Iris pigment epithelial cell (primary cell): ENCODE measurements at places on chromosomes 4 and X.

DNA sequence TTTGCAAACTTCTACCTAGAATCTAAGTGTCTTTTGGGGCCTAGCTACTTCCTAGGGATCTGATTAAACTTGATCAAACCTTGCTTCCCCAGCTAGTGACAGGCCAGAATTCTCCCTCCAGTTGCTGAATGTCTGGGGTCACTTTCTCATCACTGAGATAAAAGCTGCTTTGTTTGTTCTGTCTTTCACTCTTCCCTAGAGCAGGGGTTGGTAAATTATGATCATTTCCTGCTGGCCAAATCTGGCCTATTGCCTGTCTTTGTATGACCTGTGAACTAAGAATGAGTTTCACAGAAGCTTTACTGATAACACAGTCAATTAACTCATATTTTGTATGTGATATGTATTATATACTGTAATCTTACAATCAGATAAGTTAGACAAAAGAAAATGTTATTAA, 157.8 kb upstream of the AADAT start:
- DNase-seq, result no peak

GRCh38 chrX:12319003-12319519, 180.8 kb downstream of the FRMPD4 start:
- no peak for DNase-seq

DNA sequence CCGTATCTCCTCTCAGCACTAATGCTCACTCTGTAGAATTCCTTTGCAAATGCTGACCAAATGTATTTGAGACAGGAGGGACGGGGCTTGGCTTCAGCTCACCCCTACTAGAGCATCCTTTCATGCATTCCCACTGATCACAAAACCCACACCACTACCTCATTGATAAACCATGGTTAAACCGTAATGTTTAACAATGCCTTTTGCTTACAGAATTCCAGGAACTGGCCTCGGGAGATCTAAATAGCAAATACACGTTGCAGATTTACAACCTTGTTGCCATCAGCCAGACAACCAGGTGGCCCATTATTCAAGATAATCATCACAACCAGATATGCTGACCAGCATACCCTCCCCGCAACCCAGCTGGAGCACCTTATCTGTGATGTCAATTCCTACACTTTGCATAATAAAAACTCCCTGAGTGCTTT, 391.9 kb downstream of the KCTD8 start:
- no peak for DNase-seq

- DNase-seq, result no peak
These were observed 68.0 kb upstream of the HPGD start for GRCh38 chr4:174590336-174590735.

GRCh38 chr4:18675586-18676525, 654.3 kb upstream of the LCORL start:
- no peak for DNase-seq

DNA sequence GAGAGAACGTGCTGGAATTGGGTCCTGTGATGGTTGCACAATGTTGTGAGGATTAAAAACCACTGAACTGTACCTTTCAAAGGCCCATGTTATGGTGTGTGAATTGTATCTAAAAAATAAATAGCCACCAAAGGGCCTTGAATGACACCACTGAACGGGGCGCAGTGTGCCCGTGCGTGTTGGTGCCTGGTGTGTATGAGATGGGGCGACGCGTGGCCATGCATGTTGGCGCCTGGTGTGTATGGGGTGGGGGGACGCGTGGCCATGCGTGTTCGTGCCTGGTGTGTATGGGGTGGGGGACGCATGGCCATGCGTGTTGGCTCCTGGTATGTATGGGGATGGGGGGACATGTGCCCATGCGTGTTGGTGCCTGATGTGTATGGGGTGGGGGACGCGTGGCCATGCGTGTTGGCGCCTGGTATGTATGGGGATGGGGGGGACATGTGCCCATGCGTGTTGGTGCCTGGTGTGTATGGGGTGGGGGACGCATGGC, 66.6 kb upstream of the HELT start:
- no peak for DNase-seq

DNA sequence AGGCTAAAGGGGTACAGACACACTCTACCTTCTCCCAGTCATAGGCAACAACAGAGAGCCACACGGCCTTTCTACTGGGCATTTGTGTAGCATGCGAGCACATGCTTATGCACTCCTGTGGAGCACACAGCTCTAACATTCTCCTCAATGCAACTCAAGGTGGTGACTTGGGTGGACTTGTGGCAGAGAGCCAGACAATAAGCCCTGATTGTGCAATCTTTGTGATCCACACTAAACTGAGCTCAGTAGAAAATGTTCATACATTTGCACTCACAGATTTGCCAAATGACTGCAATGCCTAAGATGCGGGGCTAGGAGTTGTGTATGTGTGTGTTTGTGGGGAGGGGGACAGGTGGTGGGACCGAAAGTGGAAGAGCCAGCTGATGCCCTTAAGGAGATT, 31.4 kb upstream of the SETD7 start:
- peak; percentile 71 for DNase-seq

DNA sequence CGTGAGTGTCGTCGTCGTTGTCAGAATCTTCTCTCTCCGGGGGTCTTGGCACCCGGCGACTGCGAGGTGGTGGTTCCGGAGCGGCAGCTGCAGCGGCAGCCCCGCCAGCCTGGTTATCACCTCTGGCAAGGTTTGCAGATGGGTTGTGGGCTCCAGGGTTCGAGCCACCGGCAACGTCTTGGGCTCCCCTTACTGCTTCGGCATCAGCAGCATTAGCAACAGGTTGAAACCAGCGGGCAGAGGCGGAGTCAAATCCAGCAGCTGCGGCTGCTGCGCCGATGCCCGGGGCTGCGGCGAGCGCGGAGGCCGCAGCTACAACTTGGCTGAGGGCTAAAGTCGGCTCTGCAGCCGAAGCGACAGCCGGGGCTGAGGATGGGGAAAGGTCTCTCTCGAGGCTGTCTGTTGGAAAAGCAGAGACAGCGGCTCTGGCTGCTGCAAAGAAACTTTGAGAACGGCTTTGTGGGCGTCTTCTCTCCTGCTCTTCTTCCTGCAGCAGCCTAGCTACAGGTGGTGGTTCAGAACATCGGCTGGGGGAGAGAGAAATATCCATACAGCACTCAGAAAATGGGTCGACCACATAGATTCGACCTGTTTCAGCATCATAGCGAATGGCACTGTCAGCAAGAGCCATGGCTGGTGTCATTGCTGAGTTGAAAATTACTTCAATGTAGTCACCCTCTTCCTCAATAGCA, 3.6 kb downstream of the IRS4 start:
- no peak for DNase-seq

- DNase-seq, result no peak
These were observed at the start of gene NKX1-1 for GRCh38 chr4:1406394-1406980. NKX1-1 (minus strand) TSS chr4:1406442; CDS start chr4:1406442, 0 bp downstream.

- no peak for DNase-seq
These were observed 111.0 kb downstream of the MID1 start for GRCh38 chrX:10509397-10509796.

DNA sequence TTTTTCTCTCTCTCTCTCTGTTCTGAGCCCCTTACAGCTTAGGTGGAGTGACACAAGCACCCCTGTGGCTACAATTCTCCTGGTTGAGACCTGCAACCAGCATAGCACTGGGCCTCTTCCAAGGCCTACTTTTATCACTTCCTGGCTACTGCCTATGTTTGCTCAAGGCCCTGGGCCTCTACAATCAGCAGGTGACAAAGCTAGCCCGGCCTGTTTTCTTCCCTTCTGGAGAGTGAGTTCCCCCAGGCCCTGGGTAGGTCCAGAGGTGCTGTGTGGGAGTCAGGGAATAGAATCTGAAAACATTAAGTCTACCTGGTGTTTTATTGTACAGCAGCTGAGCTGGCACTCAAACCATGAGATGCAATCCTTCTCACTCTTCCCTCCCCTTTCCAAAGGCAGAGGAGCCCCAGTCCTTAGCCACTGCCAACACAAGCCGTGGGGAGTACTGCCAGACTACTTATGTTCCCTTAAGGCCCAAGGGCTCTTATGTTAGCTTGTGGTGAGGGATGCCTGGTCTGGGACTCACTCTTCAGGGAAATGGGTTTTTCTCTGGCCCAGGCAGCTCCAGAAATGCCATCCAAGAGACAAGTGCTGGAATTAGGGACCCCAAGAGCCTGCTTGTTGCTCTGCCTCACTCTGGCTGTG, 23.8 kb upstream of the MAGEC3 start:
- DNase-seq, result no peak

DNA sequence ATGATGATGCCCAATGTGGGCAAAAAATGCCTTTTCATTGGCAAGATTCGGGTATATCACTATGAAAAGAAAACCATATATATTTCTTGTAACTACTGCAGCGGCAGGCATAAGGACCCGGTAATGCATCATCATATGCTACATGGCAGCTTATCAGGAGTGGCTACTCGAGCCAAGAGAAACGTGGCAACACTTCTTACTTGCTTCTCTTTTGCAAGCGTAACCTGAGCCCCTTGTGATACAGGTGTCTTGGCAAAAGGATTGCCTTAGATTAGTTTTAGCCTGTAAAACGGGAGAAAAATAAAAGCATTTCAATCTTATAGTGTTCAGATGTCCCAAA, 280.3 kb downstream of the SPRY1 start:
- no peak for DNase-seq

DNA sequence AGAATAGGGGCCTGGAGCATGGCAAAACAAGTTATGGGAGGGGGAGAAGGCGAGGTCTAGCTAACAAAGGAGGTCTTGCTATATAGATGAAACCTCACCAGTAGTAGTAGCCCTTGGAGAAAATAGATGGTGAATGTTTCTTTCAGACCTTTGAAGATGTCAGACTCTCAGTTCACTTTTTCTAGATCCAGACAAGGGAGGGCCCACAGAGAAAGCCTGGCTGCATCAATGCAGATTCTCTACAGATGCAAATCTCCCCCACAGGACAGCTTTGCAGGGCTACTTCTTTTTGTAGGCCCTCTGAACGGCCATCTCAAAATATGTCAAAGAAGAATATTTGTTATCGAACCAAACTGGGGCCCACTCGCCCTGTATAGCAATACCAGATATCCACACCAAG, 159.7 kb downstream of the ANK2 start:
- DNase-seq, result no peak

DNA sequence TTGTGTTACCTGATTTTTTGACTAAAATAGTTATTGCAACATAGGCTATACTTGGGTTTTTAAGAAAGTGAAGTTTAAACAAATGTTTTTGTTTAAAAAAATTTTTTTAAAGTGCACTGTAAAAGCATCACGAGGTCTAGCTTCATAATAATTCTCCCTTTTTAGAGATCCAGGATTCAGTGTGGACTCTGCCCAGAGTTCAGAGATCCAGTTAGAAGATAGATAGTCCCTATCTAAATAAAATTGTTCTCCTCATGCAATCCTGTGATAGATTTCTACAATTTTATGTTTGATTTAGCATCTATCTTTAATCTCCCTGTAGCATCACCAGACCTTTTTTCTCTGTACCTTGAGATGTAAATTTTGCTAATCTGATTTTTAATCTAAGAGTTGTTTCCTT, 85.5 kb upstream of the HPGD start:
- DNase-seq, result no peak

DNA sequence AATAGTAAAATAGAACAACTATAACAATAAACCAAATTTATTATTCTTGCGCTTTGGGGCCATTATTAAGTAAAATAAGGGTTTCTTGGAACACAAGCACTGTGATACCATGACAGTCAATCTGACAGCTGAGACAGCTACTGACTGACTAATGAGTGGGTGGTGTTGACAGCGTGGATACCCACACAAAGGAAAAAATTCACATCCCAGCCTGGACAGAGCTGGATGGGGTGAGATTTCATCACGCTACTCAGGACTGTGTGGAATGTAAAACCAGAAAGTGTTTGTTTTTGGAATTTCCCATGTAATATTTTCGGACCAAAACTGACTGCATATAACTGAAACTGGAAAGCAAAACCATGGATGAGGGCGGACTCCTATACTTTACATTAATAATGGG, 48.8 kb downstream of the IGFBP7 start:
- peak; percentile 81 for DNase-seq

GRCh38 chrX:68234171-68234910, 199.0 kb downstream of the OPHN1 start:
- DNase-seq, result no peak

GRCh38 chrX:10047631-10048030, 80.5 kb downstream of the CLDN34 start:
- DNase-seq, result no peak

- no peak for DNase-seq
These were observed 683.2 kb upstream of the GNPDA2 start for GRCh38 chr4:45409536-45409935.

- DNase-seq, result no peak
These were observed 8.5 kb downstream of the OTUD4 start for GRCh38 chr4:145171911-145172310.

- DNase-seq, result no peak
These were observed 224.6 kb downstream of the SOWAHB start for GRCh38 chr4:76673362-76673761.

DNA sequence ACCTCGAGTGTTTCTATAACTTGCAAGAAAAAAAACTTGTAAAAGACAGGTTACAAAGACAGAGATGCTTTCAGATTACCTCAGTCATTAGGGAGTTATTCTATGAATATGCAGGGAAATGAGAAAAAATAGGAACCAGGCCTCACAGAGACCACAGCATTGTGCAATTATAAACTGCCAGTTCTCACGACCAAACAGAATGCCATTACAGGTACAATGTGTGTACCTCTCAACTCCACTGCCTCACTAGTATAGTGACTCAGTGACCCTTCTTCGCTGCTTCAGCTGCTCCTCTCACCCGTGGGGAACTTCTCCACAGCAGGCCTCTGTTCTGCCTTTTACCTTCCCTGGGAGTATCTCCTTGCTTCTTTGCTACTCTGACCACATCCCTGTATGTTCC, 2.3 kb upstream of the HTATSF1 start:
- DNase-seq, result no peak

DNA sequence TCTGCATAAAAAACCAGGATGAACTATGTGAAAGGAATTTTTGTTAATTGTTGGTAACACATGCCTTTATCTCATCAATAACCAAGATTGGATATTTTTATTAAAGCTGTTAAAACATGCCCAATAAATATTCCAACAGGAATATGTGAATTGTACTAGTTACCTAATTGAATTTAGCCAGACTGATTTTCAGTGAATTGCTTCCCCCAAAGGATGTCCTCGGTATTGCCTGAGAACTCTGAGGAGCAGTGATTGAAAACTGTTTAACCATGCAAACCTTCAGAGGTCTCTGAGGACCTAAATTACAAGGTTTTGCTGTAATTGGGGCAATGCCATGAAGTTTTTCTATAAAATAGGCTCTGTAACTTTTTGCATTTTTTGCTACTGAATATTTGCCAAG, 66.6 kb downstream of the BLTP1 start:
- peak; percentile 10 for DNase-seq

DNA sequence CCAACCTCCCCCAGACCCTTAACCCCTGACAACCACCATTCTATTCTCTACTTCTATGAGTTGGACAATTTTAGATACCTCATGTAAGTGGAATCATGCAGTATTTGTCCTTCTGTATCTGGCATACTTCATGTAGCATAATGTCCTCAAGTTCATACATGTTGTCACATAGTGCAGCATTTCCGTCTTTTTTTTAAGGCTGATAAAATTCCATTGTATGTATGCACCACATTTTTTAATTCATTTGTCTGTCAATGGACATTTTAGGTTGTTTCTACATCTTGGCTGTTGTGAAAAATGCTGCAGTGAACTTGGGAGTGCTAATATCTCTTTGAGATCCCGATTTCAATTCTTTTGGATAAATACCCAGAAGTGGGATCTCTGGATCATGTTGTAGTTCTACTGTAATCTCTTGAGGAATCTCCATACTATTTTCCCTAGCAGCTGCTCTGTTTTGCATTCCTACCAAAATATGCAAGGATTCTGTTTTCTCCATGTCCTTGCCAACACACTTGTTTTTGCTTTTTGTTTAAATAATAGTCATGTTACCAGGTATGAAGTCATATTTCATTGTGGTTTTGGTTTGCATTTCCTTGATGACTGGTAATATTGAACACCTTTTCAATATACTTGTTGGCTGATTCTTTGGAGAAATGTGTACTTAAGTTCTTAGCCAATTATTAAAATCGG, 48.8 kb upstream of the ADAD1 start:
- peak; percentile 39 for DNase-seq
